Germinal center (tissue), 1 donor: ENCODE measurements at places on chromosomes 1 and 21.

- no peak for DNase-seq
These were observed 4.4 kb downstream of the IFI16 start for GRCh38 chr1:159014003-159014571.

GRCh38 chr1:206573319-206573718 is 38.9 kb downstream of the EIF2D start:
- no peak for DNase-seq

GRCh38 chr1:30824736-30825429 is 67.3 kb upstream of the LAPTM5 start:
- no peak for DNase-seq

- no peak for DNase-seq
These were observed 6.4 kb downstream of the LAMC1 start for GRCh38 chr1:183029591-183030000.

GRCh38 chr21:46116776-46117585 is 19.1 kb downstream of the COL6A2 start:
- DNase-seq: no peak

GRCh38 chr1:2985067-2985561 is 36.2 kb upstream of the ACTRT2 start:
- no peak for DNase-seq

DNA sequence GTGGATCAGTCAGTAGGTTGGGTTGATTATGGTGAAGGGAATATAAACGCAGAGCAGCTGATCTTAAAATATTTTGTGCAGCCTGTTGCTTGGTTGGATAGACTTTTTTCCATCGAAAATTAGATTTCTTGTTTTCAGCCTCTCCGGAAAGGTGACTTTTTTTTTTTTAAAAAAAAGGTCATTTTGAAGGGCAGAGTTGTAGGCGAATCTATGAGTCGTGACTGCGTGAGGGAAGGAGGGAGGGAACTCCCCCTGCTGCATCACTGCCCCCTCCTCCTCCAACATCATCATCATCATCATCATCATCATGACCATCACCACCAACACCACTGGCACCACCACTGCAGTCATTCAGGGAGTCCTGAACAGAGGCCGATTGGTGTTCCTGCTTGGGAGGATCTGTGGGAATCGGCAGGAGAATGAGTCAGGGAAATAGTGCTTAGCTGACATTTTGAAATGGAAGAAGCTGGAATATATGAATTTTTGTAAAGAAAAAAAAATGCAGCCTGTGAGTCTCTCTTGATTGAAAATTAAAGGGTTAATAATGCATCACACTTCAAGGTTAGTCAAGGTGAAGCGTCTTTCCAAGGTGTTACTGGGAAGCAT is 1.2 kb downstream of the ATP1B1 start:
- DNase-seq: no peak

DNA sequence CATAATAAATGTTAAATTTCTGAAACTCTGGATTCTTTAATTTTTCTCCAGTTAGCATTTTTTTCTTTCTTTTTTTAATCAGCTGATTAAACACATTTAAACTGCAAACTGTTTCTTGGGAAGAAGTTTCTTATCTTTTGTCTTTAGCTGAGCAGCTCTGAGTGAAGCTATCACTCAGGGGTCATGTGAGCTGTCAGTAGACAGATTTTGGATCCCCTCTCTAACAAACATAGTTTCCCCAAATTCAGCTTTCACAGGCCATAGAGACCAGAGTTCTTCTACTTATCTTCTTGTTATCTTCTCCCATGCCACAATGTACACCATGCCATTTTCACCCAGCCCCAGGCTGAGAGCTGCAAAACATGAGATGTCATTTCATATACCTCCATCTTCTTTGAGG is 148.9 kb downstream of the CDC42BPA start:
- DNase-seq: no peak

DNA sequence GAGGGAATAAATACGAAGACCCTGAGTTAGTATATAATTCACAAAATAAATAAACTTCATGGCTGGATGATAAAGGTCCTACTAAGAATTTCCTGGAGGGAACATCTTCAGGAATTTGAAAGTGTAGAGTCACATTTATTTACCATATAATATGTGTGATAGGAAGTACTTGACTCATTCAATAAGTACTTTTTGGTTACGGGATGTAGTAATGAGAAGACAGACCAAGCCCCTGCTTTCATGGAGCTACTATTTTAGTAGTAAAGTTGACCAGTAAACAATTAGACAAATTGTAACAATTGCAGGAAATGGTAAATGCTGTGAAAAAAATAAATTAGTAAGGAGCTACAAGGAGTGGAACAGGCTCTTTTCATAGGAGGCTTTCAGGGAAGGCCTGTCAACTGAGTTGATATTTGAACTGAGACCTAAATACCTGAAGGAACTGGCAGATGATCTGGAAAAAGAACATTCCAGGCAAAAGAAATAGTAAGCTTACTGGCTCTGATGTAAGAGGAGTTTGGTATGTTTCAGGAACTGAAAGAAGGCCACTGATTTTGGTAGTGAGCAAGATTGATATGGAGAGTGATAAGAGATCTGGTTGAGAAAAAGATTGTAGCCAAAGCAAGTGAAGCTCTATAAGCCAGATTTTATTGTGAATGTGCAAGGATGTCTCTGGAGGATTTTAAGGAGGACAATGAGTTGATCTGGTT is 36.2 kb downstream of the CAMSAP2 start:
- no peak for DNase-seq
